ENCODE measurements at places on chromosomes 3 and 15.

- no peak for DNase-seq
Measured at GRCh38 chr15:100256970-100257650, 84.7 kb downstream of the ADAMTS17 start.

- no peak for DNase-seq
Measured at GRCh38 chr3:181637056-181637455, 74.7 kb upstream of the SOX2 start.

- no peak for DNase-seq
Measured at GRCh38 chr3:184750349-184751083, 38.7 kb upstream of the MAGEF1 start.

DNA sequence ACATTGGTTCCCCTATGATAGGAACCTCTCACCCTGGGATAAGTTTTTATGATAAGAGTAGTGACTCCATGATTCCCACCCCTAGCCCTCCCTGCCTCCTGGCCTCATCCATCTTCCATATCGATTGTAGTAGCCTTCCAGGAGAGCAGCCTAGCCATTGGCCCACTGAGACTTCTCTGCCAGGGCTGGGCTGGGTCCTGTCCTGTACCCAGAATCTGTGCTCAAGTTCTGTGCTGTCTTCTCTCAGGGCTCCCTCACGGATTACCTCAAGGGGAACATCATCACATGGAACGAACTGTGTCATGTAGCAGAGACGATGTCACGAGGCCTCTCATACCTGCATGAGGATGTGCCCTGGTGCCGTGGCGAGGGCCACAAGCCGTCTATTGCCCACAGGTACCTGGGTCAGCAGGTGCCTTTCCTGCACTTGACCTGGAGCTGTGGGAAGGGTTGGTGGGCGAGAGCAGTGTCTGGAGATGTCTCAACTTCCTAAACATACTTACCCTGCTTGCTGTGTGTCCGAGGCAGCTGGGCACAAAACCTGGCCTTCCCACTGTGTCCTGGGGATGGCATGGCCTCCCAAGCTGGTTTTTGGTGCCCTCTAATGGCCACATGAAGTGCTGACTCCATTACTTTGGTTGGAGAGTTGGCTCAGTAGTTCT lies 16.6 kb upstream of the EXOG start:
- no peak for DNase-seq

- no peak for DNase-seq
Measured at GRCh38 chr3:122410639-122411038, 5.2 kb downstream of the WDR5B start.

GRCh38 chr3:184937611-184938010 lies 125.6 kb downstream of the VPS8 start:
- DNase-seq = no peak

GRCh38 chr3:123769356-123769743 lies 114.8 kb downstream of the MYLK start:
- no peak for DNase-seq

- DNase-seq = no peak
Measured at GRCh38 chr15:37099319-37100108, 835 bp downstream of the MEIS2 start.

DNA sequence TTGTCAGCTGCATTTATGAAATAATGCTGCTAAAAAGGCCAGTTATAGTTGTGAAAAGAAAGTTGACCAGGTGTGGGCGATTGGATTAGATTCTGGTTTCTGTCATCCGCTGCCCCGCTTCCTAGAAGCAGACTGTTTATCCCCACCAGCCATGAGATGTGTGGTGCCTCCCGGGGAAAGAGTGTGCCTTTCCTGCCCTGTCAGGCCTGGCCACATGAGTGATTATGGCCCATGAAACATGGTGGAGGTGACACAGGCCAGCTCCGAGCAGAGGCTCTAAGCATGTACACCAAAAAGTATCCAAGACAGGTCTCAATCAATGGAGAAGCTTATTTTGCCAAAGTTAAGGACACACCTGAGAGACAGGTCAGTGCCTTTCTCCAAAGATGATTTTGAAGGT lies 85.4 kb upstream of the ABHD2 start:
- DNase-seq = no peak

- no peak for DNase-seq
Measured at GRCh38 chr3:177429079-177429478, 231.8 kb upstream of the TBL1XR1 start.

DNA sequence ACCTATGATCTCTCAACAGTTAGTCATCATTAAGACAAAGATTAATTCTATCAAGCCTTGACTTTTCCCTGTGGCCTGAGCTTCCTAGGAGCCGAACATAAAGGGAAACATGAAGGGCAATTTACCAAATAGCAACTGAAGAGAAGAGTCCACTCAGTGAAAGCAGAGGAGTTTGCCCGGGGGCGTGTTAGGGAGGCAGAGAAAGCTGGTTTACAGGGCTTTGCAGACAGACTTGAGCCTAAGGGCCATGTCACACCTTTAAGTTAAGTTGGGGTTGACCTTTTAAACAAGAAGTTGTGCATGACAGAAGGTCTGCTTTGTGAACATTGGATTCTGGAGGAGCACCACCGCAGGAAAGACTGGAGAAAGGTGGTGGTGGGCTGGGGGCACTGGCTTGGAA lies 701.8 kb upstream of the CFAP20DC start:
- no peak for DNase-seq

GRCh38 chr3:129602730-129603560 lies 3.5 kb downstream of the PLXND1 start:
- DNase-seq = no peak

DNA sequence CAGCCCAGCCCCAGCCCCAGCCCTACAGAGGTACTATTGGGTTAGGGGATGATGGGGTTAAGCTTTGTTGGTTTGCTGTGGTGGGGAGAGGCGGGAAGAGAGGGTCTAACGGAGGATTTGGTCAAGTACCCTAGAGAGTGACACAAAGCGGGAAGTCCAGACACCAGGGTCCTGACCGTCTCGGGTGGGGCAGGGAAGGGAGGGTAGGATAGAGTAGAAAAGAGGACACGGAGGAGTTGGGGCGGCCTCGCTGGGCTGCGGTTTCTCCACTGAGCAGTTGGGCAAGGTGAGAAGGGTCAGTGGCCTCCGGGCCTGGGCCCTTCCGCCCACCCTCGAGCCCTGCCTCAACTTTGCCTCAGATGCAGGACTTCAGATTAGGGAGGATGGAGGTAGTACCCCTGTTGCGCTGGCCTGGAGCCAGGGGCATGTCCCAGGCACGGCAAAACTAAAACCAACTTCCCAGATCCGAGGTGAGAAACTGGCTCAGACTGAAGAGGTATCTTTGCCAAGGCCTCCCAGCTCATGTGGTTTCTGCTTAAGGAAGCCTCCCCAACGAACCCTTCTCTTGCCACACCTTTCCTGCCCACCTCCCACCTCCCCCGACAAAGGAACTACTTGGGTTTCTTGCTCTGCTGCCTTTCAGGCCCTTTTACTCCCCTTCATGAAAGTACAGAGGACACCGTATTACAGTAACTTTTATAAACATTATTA lies 551 bp downstream of the PML start:
- DNase-seq = no peak

DNA sequence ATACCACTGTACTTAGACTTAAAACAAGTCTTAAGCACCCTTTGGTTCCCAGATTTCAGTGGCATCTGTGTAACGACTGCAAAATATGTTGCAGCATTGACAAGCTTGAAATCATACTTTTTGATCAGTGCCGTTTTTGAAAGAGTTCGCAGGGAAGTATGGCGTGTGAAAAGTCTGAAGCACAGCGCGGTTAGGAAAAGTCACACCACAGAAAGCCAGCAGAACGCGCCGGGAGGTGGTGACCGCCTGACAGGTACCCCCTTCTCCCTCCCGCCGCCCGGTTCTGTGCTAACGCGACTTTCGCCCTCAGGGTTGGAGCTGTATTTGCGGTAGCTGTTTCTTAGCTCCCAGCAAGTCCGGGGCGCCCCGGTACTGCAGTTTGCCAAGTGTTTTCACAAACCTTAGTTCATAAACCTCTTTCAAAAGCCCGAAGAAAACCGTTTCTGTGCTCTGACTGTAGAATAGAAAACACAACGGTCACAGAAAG lies 481 bp upstream of the CRYBG3 start:
- no peak for DNase-seq

DNA sequence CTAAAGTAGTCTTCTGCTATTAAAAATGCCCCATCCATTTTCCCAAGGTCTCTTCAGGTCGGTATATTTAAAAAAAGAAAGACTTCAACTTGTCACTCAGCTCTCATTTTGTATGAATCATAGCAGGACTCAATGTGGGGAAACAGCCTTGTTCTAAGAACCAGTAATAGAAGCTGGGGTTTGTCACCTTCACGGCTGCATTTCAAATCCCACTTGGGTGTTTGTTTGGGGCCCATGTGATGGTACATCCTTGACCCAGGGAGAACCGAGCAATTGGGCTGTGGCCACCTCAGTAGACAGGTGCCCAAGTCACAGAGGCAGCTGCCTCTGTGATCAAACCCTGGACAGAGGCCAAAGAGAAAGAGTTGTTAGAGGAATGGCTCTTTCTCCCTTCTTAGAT lies 70.3 kb upstream of the ARL8B start:
- no peak for DNase-seq

GRCh38 chr3:131114256-131114655 lies 87.6 kb downstream of the NEK11 start:
- DNase-seq = no peak

GRCh38 chr15:51460796-51461195 lies 119.3 kb downstream of the GLDN start:
- DNase-seq = no peak

GRCh38 chr15:100923902-100924301 lies 4.7 kb downstream of the LRRK1 start:
- DNase-seq = no peak

DNA sequence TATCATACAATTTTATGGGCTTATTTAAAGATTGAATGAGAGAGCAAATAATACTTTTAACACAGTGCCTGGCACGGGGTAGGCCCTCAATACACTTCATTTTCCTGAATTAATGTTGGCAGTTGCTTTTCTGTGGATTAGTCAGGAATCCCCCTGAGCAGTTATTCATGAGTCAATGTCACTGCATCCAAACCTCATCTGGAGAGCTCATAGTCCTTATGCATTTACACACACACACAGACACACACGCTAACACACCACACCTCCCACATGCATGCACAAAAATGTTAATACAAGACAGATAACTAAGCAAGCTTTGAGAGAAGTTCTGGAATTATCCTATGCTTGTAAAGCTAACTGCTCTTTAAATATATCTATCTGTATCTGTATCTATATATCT lies 34.0 kb upstream of the TNFAIP8L3 start:
- DNase-seq = no peak

DNA sequence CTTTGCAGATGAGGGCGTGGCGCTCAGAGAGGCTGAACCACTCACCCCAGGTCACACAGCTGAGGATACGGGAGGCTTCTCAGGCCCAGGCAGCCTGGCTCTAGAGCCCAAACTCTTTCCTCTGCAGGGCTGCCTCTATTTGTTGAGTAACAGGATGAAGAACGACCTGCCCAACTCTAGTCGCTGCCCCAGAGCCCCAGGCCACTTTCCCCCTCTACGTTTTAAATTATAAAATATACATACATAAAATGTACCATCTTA lies 19.2 kb upstream of the ZXDC start:
- no peak for DNase-seq

DNA sequence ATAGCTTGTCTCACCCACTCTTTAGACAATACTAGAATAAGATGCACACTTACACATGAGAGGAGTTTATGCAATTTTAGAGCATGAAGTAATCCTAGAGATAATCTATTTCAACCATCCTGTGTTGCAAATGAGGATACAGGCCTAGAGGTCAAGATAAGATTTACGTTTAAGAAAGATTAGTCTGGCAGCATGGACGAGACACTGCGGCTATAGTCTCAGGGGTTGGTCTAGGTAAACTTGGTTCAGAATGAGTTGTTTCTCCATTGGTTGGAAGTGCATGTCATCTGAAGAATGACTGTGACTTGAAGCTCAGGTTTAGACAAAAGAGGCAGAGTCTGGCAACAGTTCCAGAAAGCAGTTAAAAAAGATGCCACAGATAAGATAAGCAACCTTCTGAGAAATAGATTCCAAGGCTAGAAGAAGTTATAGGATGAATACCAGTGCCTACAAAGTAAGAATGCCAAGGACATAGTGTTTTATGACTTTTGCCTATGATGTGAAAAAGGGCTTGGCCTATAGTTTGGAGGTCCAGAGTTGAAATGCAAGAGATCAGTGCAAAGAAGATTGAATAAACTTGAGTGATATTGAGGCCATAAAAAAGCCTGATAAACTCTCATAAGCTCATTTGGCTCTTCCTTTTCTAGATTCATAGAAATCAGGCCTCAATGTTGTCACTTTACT lies 631.0 kb downstream of the SQOR start:
- no peak for DNase-seq

DNA sequence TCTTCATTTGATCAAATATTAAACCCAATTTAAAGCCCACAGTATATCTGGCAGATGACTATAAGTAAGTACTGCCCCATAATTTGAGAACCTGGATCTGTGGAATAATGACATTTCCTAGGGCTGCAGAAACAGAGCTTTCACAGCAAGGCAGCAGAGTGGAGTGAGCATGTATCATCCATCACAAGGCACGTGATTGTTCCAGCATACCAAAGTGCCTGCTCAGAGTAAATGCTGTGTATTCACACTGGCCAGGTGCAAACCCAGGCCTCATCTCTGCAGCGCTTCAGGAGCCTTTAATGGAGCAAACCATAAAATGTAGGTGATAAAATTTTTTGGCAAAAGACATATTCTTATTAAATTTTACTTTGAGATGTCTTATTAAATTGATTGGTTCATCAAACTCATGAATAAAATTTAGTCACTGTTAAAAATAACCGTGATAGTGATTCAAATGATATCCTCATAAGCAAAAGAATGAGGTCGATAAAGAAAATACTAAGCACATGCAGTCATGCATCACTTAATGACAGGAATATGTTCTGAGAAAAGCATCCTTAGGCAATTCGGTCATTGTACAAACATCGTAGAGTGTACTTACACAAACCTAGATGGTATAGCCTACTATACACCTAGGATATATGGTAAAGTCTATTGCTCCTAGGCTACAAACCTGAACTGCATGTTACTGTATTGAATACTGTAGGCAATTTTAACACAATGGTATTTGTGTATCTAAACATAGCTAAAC lies 99.3 kb upstream of the SLC24A5 start:
- DNase-seq = no peak

- DNase-seq = no peak
Measured at GRCh38 chr3:31960793-31961431, 20.1 kb downstream of the OSBPL10 start.

- DNase-seq = no peak
Measured at GRCh38 chr3:120275618-120276017, 9.4 kb downstream of the GPR156 start.

- DNase-seq = no peak
Measured at GRCh38 chr15:52281085-52282035, 14.2 kb downstream of the MYO5C start.

- no peak for DNase-seq
Measured at GRCh38 chr3:28399206-28399605, 50.6 kb upstream of the AZI2 start.

GRCh38 chr3:73280746-73281145 lies 219.3 kb downstream of the EBLN2 start:
- no peak for DNase-seq

- no peak for DNase-seq
Measured at GRCh38 chr3:61954097-61954540, 392.7 kb downstream of the PTPRG start.

- no peak for DNase-seq
Measured at GRCh38 chr15:55676507-55676906, 66.4 kb downstream of the PRTG start.
